ENCODE measurements at places on chromosomes 2 and 18. TPM values are rescaled to one million over a fixed set of nuclear protein-coding genes. Genes with fewer than 3 reads are reported as not detected.

- DNase-seq = no peak
- no peak overlapping the region for H3K4me3 ChIP-seq
- H3K27me3 ChIP-seq = no peaks in the 10 kb centered on the region
- no peaks in the 10 kb centered on the region for H3K4me1 ChIP-seq
Measured at GRCh38 chr2:226426292-226426736, 373.3 kb downstream of the IRS1 start.

- no peaks in the 10 kb centered on the region for H3K36me3 ChIP-seq
- H3K27ac ChIP-seq = no peak overlapping the region
- H3K27me3 ChIP-seq = no peaks in the 10 kb centered on the region
- no peak overlapping the region for H3K4me3 ChIP-seq
- peaks cover 4% of the 10 kb centered on the region for H3K4me1 ChIP-seq
Measured at GRCh38 chr18:48475635-48476549, 62.9 kb upstream of the CTIF start.

DNA sequence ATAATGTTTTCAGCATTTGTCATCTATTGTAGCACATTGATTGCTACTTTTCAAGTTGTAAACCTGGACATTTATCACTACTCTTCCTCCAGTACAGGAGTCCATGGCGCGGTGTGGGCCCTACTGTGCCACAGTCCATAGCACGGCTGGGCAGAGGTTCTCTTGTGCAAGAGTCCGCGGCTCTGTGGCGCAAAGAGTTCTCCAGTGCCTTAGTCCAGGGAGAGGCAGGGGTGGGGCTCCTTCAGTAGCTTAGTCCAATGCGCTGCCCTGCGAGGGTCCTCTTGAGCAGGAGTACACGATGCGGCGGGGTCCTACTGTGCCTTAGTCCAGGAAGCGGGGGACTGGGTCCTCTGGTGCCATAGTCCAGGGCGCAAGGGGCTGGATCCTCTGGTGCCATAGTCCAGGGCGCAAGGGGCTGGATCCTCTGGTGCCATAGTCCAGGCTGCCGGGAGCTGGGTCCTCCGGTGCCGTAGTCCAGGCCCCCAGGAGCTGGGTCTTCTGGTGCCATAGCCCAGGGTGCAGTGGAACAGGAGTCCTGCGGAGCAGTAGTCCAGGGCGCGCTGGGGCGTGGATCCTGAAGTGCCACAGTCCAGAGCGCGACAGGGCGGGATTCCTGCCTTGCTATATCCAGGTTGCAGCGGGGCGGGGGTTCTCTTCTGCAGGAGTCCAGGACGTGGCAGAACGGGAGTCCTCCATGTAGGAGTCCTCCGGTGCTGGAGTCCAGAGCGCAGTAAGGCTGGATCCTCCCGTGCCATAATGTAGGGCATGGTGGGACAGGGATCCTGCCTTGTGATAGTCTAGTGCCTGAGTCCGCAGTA lies 129.3 kb downstream of the CCDC74A start:
- no peak overlapping the region for H3K4me3 ChIP-seq
- no peaks in the 10 kb centered on the region for H3K27me3 ChIP-seq
- no peaks in the 10 kb centered on the region for H3K4me1 ChIP-seq
- H3K36me3 ChIP-seq = no peaks in the 10 kb centered on the region

GRCh38 chr2:175234650-175235049 lies 53.1 kb upstream of the ATP5MC3 start:
- no peaks in the 10 kb centered on the region for H3K27me3 ChIP-seq
- no peaks in the 10 kb centered on the region for H3K36me3 ChIP-seq
- DNase-seq = no peak
- H3K4me1 ChIP-seq = no peaks in the 10 kb centered on the region
- no peak overlapping the region for H3K27ac ChIP-seq
- H3K4me3 ChIP-seq = no peak overlapping the region

GRCh38 chr2:121450301-121450700 lies 80.4 kb upstream of the RNU4ATAC start:
- H3K4me3 ChIP-seq = no peak overlapping the region
- H3K27ac ChIP-seq = no peak overlapping the region
- no peaks in the 10 kb centered on the region for H3K27me3 ChIP-seq
- DNase-seq = no peak
- peaks cover 93% of the 10 kb centered on the region for H3K36me3 ChIP-seq

GRCh38 chr18:25560369-25560768 lies 208.4 kb upstream of the ZNF521 start:
- H3K36me3 ChIP-seq = no peaks in the 10 kb centered on the region
- peaks cover 5% of the 10 kb centered on the region for H3K4me1 ChIP-seq
- no peak for DNase-seq
- H3K27ac ChIP-seq = no peak overlapping the region
- no peak overlapping the region for H3K4me3 ChIP-seq

The GRHL1 gene
- total RNA-seq = 1.4 TPM

The CD28 gene
- 1.1 TPM for total RNA-seq

The WDSUB1 gene
- total RNA-seq = 8.9 TPM

The RMDN2 gene
- 13.0 TPM for total RNA-seq

The SSB gene
- 84.9 TPM for total RNA-seq
